ENCODE measurements at places on chromosomes 16 and 17.

- DNase-seq: no peak
Measured at GRCh38 chr17:19357761-19358160, 4.8 kb downstream of the B9D1 start.

DNA sequence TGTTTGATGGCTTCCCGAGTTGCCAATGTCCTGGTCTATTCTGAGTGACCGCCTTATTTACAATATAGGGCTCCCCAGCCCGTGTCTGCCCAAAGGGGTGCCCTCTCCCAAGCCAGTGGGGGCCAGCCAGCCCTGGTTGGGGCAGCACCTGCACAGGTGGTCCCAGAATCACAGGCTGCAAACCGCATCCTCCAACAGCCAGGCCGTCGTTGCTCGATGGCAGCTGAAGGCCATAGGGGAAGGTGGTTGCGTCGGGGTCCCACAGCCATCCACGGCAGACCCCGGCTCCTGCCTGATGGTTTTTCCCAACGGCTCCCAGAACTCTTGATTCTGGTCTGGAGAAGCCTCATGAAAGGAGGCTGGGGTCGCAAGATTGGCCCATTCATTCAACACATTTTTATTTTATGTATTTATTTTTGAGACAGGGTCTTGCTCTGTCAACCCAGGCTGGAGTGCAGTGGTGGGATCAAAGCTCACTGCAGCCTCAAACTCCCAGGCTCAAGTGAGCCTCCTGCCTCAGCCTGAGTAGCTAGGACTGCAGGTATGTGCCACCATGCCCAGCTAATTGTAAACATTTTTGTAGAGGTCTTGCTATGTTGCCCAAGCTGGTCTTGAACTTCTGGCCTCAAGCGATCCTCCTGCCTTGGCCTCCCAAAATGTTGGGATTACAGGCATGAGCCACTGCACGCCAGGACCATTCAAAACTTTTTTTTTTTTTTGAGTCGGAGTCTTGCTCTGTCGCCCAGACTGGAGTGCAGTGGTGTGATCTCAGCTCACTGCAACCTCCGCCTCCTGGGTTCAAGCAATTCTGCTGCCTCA is 79.0 kb upstream of the TOB1 start:
- no peak for DNase-seq

- no peak for DNase-seq
Measured at GRCh38 chr17:36933512-36934143, 3.6 kb upstream of the LHX1 start.

GRCh38 chr16:88911136-88911945 is 44.9 kb upstream of the PABPN1L start:
- DNase-seq: no peak

DNA sequence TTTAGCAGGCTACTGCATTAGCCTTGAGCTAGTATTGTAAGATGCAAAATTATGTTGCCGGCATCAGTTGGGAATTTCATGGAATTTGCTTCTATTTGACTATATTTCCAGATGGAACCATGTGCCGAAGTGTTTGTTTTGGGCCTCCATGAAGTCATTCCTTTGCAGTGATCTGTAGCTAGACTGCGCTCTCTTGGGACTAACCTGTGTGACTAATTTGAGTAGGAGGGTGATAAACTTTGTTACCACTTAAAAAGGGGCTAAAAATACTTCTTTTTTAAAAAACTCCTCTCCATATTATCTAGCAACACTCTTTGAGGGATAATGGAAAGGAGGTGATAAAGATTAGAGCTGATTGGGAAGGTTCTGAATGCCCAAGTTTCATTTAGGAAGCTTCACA is 166.8 kb upstream of the TBX2 start:
- no peak for DNase-seq

DNA sequence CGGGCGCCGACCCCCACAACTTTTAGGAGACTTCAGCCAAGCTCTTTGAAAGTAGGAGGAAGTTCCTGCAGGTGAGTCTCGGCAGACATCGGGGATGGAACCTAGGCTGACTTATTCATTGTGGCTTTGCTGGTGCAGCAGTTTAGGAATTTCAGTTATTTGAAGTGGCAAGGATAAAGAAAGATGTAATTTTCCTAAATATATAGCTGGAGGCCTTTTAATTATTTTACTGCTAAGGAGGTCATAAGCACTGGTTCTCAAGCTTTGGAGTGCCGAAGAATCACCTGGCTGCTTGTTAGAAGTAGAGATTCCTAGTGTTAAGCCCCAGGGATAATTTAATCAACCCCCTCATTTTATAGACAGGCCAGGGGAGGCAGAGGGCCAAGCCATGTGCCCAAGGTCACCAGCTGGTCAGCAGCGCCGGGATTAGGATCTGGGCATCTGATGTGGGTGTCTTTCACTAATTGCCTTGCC is 28.9 kb upstream of the BCAR1 start:
- DNase-seq: no peak

GRCh38 chr17:65518256-65518655 is 43.2 kb downstream of the AXIN2 start:
- no peak for DNase-seq

All from neural crest cell (in vitro differentiated cells).